K562 (cell line): ENCODE measurements at places on chromosomes 12 and 14.

GRCh38 chr12:113403435-113404415 lies at the start of gene SDS:
TSS of gene SDS (minus strand) at chr12:113403887. CDS start at chr12:113399708, 4,179 bp downstream.
- DNase-seq: peak; percentile 60

GRCh38 chr12:29728030-29728429 lies 55.7 kb downstream of the TMTC1 start:
- DNase-seq: no peak

DNA sequence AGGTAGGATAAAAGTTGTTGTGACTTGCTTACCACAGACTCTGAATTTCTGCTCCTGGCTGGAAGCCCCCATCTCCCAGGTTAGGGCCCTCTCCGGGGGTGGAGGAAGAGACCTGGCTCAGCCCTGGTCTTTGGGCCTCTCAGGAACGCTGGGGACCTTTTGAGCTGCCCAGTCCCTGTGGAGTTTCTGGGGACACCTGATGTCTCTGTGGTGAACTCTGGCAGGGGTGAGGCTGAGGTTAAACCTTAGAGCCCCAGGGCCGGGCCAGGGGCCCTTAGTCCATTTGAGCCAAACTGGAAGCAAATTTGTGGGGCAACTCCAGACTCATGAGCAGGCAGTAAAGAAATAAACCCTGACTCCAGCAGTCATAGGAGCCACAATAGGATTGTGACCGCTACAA lies 112.1 kb downstream of the ADGRD1 start:
- no peak for DNase-seq

DNA sequence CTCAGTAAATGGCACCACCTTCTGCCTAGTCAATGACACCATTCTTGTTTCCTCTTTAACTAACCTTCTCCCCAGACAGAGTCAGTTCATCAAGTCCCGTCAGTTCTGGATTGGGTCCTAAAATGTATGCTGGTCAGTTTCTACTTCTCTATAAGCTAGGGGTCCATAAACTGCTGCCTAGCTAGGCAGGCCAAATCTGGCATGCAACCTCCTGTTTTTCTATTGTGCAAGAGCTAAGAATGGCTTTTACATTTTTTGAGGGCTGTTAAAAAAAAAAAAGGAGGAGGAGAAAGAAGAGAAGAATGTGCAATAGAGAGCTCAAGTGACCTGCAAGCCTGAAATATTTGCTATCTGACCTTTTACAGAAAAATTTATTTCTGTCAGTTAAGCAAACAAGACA lies 6.4 kb upstream of the TMED10 start:
- DNase-seq: no peak

DNA sequence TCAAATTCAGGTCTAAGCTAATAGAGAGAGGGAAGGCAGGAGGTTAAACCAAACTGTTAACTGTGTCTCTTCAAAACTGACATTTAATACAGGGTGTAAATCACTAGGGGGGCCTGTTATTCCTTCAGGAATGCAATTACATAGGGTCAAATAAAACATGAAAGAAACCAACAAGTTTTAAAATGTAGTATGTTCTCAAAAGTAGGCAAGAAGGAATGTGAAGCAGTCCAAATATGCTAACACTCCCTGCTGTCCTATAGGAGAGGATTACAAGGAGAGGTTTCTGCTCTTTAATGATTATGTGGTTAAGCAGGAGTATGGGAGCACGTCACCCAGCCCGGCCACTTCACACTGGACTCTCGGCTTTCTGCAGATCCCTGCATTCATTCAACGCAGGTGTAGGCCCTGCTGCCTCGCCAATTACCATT lies 42.5 kb upstream of the BMP4 start:
- DNase-seq: no peak

DNA sequence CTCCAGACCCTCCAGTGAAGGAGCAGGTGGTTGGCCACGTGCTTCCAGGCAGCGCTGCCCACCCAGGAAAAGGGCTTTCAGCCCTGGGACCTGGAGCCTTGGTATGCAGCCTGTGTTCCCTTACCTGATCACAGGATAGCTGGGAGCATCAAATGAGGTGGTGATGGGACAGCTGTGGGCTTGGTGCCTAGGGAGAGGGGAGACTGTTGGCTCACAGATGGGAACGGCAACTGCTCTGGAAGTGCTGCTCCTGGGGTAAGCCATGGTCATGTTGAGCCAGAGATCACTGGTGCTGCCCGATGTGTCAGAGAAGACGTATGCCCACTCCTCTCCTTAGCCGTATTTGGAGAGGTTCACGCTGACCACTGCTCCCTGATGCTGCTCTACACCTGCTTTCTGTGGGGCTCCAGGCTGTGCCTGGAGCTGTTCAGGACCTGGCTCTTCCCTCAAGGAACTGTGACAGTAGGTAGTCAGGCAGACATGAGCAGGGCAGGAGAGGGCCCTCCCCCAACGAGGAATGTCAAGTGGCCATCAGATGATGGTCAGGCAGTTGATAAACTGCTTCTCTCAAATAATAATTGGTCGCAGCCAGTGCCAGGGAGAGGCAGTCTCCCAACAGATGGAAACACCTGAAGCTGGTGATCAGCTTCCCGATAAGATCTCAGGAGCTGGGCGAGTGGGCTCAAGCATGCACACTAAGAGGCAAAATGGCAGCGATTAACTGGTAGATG lies 2.8 kb upstream of the CYP46A1 start:
- no peak for DNase-seq

GRCh38 chr12:87793131-87793530 lies 236.1 kb downstream of the C12orf50 start:
- no peak for DNase-seq

DNA sequence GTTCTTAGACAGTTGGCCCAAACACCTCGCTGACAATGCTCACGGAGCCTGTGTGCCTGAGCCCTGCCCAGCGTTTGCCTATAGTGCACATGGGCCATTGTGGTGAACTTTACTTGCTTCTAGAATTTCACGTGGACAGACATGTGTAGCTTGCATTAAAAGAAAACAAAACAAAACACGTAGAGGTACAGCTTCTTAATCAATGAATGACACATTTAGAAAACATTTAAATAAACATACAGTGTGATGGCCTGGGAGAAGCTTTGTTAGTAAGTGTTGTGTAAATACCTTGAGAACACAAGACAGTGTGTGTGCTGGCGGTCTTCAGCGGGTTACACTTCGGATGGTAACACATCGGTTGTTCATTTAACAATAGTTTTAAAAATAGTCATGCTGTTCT lies 38.1 kb downstream of the SMOC1 start:
- DNase-seq: no peak

- DNase-seq: no peak
These were observed 1105.5 kb downstream of the TMEM121 start for GRCh38 chr14:106631879-106632278.

DNA sequence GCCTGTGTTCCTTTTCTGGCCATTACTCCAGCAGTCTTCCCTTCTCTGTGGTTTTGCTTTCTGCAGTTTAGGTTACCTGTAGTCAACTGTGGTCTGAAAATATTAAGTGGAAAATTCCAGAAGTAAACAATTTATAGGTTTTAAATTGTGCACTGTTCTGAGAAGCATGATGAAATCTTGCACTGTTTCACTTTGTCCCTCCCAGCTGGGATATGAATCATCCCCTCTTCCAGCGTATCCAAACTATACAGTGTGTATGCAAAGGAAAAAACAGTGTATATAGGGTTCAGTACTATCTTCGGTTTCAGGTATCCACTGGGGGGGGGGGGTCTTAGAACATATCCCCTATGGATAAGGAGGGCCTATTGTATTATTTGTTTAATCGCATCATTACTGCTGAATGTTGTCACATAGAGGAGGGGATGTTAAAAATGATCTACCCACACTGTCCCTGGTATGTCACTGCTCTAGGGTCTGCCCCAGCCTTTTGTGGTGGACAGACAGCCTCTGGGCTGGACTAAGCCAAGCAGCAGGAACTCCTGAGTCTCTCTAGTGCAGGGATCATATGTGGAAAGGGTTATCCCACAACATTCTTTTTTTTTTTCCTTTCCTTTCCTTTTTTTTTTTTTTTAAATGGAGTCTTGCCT lies 109.1 kb upstream of the MAX start:
- DNase-seq: no peak

DNA sequence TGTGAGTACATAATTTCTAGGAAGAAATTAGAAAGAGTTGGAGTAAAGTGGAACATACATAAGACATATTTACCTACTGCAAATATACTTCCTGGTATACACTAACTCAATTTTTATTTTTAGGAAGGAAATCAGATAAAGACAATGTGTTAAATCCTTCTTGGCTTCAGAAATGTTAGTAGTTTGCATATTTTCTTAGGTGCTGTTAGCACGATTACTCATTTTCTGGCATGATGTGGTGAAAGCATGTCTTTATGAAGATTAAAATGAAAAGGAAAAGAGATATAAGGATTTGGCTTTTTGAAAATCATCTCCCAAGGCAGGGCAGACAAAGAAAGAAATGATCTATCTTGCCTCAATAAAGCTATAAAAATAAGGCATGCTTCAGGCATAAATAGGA lies 287.6 kb upstream of the E2F7 start:
- no peak for DNase-seq

DNA sequence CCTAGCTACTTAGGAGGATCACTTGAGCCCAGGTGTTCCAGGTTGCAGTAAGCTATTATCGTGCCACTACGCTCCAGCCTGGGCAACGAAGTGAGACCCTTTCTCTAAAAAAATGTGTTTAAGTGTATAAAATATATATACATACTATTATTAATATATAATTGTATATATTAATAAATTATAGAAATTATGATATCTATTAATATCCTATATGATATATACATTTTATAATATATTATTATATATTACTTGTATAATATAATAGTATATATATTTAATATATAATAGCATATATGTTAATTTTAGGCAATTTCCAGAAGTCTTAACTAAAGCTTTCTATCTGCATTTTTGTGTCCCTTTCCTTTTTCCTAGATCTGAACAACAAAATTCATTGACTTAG lies 12.3 kb downstream of the ALDH1L2 start:
- DNase-seq: no peak

- peak; percentile 20 for DNase-seq
These were observed 841.1 kb downstream of the NRXN3 start for GRCh38 chr14:79011091-79011919.

- DNase-seq: no peak
These were observed 43.9 kb upstream of the CTDSP2 start for GRCh38 chr12:57890191-57891115.

GRCh38 chr12:77062846-77063461 lies 2.4 kb downstream of the E2F7 start:
- no peak for DNase-seq

GRCh38 chr12:47742253-47742825 lies 16.3 kb downstream of the RAPGEF3 start:
- peak; percentile 71 for DNase-seq

- DNase-seq: peak; percentile 6
These were observed 432.9 kb downstream of the ZFP36L1 start for GRCh38 chr14:68359837-68360552.

GRCh38 chr12:50581226-50582184 lies 76.7 kb downstream of the DIP2B start:
- DNase-seq: no peak
